ELF-1 (cell line): ENCODE measurements at places on chromosomes 7 and 10.
A peak's percentile ranks its signal among the peaks of the same experiment; 100 is the strongest.

DNA sequence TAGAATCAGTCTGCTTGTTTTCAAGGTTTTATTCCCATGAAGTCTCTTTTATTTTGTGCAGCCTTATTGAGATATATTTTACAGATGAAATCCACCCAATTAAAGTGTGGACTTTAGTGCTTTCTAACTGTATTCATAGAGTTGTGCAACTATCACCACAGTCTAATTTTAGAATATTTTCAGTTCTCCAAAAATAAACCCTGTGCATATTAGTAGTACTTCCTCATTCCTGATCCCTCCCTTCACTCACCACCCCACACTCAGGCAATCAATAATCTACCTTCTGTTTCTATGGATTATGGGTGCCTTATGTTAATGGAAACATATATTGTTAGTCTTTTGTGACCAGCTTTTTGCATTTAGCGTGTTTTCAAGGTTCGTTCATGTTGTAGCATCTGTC lies 185.7 kb upstream of the TMEM72 start:
- no peak for DNase-seq

GRCh38 chr7:119596651-119597050 lies 676.3 kb upstream of the KCND2 start:
- no peak for DNase-seq

GRCh38 chr10:132445516-132446194 lies 48.7 kb downstream of the PWWP2B start:
- DNase-seq: no peak

DNA sequence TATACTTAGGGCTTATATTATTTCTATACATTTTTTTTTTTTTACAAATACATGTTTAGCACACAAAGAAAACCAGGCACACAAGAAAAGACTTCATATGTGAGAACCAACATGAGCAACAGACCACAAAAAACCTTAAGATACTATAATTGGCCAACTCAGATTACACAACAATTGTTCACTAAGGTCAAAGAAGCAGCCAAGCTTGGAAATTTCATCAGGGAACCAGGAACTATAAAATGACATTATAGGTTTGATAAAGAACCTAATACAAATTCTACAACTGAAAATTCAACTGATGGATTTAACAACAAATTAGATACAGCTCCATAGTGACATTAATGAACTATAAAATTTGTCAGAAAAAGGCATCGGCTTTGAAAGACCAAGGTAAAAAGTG lies 4.4 kb upstream of the LUC7L2 start:
- DNase-seq: no peak

- peak; percentile 23 for DNase-seq
These were observed 6.0 kb upstream of the MNX1 start for GRCh38 chr7:157016352-157017041.

GRCh38 chr10:44952779-44953231 lies 6.8 kb upstream of the RASSF4 start:
- peak; percentile 89 for DNase-seq

DNA sequence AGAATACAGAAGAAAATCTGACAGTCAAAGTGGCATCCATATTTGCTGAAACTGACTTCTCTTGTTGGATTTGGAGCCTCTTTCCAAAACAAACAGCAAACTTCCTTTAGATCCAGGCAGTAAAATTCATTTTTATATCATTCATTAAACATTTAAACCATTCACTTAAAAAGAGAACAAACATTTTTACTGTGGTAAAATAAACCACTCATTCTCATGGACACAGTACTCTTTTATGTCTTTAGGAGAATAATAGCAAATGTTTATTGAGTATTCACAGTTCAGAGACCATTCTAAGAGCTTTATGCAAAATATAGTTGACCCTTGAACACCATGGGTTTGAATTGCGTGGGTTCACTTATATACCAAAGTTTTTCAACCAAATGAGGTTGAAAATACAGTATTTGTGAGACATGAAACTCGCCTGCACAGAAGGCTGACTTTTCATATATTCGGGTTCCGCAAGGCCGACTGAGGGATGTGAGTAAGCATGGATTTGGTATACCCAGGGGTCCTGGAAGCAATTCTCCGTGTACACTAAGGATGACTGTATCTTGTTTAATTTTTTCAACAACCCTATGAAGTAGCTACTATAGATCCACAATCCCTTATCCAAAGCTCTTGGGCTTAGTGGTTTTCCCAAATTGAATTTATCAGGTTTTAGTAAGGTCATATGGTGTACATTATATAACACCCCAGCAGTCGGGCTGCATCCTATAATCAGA lies 49.1 kb downstream of the ATXN7L1 start:
- no peak for DNase-seq

DNA sequence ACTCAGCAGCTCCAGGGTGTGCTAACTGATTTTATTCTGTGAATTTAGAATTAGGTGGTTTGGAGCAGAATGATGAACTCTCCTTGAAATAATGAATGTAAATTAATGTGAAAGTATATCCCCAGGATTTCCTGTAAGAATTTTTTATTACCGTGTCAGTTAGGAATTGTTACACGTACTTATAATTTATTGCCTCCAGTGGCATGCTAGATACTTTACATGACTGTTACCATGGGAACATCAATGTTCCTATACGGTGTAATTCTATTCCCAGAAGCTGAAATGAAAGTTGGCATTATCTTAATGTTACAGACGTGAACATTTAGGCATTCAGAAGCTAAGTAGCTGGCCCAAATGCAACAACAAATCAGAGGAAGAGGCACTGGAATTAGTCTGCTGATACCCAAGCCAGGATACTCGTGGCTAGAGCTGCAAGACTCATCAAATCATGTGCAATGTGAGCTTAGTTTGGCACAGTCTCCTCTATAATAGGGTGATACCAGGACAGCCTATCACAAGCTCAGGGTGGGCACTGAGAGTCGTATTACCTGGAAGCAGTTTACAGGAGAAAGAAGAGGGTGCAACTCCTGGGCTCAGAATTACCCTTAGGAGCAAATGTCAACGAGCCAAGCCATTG lies 30.0 kb upstream of the PRKAR2B start:
- no peak for DNase-seq

GRCh38 chr7:34838329-34838728 lies 180.3 kb downstream of the NPSR1 start:
- DNase-seq: no peak

GRCh38 chr10:79405221-79405994 lies 40.0 kb downstream of the ZCCHC24 start:
- peak; percentile 45 for DNase-seq

DNA sequence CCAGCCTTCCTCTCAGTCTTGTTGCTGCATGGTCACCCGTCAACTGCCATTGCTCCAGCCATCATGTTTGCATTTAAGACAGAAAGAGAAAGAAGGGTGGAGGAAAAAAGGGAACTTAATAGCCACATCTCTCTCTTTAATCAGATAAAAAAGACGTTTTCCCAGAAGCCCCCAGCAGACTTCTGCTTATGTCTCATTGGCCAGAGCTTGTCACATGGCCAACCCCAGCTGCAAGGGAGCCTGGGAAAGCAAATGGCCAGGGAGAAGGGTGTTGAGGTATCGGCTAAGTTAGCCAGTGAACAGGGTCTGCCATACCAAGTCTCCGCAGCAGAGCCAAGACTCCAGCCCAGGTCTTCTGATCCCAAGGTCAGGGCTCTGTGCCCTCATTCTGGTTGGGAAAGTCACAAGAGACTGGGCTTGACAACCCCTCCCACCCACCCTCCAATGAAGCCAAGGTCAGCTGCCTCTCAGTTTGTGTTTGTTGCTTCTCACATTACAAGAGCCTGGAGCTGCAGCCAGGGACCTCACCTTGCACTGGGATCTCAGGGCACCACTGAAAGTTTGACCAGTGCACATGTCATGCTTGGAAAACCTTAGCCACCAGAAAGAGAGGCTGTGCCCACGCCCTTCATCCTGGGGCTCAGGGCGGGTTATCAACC lies 80.3 kb upstream of the LYZL2 start:
- DNase-seq: no peak

GRCh38 chr10:113235508-113235907 lies 285.5 kb downstream of the TCF7L2 start:
- DNase-seq: no peak

DNA sequence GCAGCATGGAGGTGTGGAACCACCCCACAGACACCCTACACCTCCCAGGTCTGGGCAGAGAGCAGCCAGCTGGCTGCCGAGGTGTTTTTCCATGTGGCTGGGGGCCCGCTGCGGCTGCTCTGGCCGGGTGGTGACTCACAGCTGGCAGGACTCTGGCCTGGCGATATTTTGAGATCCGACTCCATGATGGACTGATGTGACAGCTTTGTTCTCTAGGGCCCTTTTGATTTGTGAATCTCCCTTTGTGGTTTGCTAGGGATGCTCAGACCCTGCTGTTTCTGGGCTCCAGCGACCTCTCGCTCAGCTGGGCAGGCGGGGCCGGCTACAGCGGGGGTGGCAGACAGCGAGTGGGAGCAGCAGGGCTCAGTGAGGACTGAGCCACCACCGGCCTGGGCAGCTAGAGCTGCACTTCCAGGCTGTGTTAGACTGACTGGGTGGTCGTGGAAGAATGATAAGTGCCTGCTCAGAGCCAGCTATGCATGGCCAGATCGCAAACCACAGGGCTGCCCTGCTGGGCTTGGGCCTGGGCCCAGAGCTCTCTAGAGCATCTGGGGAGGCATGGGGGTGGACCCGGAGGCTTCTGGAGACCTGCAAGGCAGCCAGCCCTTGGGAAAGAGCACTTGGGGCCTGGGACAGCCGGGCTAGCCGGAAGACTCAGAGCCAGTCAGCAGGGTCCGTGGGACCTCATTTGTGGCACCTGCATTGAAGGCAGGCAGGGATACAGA lies 46.2 kb upstream of the GDF10 start:
- no peak for DNase-seq

- DNase-seq: no peak
These were observed 17.4 kb upstream of the SORBS1 start for GRCh38 chr10:95578619-95579018.
